ENCODE measurements at places on chromosomes 11 and 22.

- DNase-seq, result no peak
Measured at GRCh38 chr22:50104141-50104544, 14.3 kb downstream of the MOV10L1 start.

GRCh38 chr11:34448223-34448994 lies 9.7 kb downstream of the CAT start:
- no peak for DNase-seq

- DNase-seq, result no peak
Measured at GRCh38 chr22:38177044-38177443, 4.6 kb downstream of the PLA2G6 start.

DNA sequence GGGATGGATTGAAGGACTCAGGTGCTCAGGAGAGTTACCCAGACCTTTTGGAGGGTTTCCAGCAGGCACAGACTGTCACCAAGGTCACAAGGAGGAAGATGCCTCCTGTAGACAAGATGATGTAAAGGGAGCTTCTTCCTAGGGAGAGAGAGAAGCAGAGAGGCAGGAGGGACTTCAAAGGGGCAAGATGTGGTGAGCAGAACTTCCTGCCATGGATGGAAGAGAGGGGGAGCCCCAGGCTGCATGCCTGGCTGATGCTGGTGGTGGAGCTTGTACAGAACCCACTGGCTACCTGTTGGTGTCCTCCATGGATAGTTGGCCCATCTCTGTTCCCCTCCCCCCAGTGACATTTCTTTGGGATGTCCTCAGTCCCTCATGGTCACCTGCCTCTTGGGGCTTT lies 4.2 kb downstream of the HEPN1 start:
- DNase-seq, result no peak

DNA sequence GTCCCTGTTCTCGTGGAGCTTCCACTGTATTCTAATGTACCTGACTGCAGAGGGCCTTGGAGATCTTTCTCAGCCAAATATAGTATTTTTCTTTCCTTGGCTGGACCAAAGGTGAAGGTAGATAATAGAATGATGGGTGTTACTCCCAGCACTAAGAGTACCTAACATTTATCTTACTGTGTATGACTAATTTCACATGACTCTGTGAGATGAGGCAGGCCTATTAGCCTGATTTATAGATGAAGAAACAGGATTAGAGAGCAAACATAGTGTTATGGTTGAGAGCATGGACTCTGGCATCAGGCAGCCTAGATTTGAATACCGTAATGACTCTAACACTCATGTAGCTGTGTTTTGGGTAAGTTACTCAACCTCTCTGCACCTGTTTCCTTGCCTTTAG lies 2.7 kb downstream of the ACO2 start:
- no peak for DNase-seq
